NCI-H1092 (cell line): ENCODE measurements at places on chromosomes 12 and 14.

DNA sequence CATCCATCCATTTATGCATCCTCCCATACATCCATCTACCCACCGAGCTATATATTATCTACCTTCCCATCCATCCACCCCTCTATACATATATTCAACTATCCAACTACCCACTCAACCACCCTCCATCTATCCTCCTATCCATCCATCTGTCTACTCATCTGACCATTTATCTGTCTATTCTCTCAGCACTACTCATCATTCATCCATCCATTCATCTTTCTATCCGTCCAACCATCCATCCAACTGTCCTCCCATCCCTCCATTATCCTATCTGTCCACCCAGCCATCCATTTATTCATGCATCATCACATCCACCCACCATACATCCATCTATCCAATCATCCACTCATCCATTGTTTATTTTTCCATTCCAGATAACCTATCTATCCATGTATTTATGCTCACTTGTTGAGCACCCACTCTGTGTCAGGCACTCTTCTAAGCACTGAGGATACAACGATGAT is 11.5 kb downstream of the ASB2 start:
- DNase-seq = no peak

DNA sequence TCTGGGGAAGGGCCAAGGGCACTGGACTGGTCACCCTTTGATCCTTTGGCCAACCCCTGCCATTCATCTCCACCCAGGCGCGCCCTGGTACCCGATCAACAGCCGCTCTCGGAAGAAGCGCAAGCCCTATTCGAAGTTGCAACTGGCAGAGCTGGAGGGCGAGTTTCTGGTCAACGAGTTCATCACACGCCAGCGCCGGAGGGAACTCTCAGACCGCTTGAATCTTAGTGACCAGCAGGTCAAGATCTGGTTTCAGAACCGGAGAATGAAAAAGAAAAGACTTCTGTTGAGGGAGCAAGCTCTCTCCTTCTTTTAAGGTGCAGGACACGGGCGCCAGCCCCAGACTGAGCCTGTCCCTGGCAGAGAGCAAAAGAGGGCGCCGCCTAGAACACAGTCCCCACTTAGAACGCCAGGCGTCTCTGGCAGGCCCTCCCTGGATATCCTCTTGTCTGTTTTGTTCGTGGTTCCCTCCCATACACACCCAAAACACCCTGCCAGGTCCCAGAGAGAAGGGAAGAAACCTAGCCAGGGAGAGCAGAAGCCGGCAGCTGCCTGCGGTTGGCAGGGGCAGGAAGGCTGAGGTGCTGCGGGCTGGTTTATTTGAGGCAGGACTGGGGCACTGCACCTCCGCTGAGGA is 1.7 kb downstream of the HOXC12 start:
- DNase-seq = no peak

DNA sequence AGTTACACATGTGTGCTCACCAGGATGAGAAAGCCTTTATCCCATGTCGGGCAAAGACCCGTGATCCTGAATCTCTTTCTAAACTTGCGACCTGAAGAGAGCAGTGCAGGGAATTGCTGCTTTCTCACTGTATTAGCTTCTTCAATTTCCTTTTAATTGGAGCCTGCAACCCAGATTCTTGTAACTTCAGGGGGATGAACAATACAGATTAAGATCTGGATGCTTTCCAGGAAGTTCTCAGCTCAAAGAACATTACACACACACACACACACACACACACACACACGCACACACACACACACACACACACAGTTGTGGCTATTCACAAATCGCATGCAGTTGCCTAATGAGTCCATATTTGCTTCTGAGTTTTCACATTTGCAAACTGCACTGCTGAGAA is 268.3 kb downstream of the NPAS3 start:
- no peak for DNase-seq

DNA sequence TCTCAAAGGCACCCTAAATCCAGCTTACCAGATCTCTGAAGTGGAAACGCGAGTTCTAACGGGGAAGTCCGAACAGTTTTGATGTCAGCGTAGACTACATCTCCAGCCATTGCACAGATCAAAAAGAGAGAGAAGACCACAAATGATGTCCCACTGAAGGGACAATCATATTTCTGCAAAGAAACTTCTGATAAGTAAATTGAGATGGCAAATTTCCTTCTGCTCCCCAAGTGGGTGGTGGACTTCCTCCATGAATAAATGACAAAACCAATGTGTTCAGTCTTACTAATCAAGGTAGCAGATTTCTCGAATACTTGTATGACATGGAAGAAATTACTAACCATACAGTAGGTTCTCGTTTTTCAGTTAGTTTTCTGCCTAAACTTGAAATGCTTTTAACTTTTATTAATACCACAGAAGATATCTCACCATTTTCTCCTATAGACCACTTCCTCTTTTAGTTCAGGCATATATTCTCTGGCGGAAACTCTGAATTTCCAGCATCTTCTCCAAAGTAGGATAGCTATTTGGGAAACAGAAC is at the start of gene CLECL1:
CLECL1 (minus strand) TSS at position 177 of the 541 bp plus-strand sequence.
- no peak for DNase-seq

GRCh38 chr14:94748667-94749347 is 21.1 kb downstream of the GSC start:
- peak; percentile 22 for DNase-seq

- DNase-seq = no peak
Observed at GRCh38 chr12:114655934-114656749, 27.8 kb downstream of the TBX3 start.

DNA sequence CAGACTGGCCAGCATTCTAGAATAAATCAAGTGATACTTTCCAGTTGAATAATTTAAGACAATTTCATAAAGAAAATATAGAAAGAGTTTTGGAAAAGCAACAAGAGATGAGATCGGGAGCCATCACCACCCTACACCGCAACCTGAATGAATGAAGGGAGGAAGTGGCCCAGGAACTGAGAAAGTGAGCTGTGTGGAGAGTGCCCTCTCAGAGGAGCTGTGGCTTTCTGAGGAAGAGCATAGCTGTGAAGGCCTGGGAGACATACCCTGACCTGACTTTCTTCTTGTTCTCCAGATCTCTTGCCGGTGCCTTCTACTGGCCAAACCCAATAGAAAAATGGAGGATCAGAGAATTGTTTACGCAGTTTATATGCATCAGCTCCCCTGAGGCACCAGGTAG is 79.3 kb upstream of the TSPAN8 start:
- DNase-seq = no peak

GRCh38 chr12:96295532-96296160 is 101.5 kb downstream of the ELK3 start:
- DNase-seq = no peak

DNA sequence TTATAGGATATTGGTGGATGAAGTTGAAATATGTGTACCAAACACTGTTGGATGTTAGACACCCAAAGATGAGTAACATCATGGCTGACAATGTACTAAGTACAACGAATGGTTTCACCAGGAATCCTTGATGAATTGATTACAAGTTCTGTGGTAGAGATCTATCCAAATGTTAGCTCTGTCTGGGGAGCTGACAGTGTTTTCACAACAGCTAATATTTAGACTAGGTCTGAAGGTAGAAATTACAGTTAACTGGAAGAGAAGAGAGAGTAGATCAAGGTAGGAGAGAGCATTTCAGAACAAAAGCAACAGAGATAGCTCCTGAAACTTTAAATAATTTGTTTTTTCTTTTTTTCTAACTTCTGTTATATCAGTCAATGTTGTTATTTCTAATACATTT is 44.9 kb downstream of the DERA start:
- DNase-seq = no peak

DNA sequence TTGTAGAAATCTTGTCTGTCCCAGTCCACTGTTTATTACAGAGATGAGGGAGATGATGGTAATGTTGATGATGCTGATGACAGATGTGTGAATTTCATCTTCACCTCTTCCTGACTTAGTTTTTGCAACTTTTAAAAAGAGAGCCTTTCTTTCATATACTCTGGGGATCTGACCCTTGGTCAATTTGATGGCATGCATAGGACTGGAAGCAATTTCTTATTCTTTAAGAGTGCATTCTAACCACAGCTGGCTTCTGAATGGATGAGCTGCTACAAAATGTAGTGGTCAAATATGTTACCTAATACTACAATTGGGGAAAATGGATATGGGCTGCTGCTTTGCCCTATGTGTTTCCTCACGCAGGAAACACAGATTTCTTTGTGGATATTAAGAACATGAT is 80.8 kb downstream of the MYRFL start:
- DNase-seq = no peak

- DNase-seq = no peak
Observed at GRCh38 chr14:102760496-102761193, 16.6 kb upstream of the TRAF3 start.

- no peak for DNase-seq
Observed at GRCh38 chr14:105019861-105020814, 745 bp downstream of the CDCA4 start.

DNA sequence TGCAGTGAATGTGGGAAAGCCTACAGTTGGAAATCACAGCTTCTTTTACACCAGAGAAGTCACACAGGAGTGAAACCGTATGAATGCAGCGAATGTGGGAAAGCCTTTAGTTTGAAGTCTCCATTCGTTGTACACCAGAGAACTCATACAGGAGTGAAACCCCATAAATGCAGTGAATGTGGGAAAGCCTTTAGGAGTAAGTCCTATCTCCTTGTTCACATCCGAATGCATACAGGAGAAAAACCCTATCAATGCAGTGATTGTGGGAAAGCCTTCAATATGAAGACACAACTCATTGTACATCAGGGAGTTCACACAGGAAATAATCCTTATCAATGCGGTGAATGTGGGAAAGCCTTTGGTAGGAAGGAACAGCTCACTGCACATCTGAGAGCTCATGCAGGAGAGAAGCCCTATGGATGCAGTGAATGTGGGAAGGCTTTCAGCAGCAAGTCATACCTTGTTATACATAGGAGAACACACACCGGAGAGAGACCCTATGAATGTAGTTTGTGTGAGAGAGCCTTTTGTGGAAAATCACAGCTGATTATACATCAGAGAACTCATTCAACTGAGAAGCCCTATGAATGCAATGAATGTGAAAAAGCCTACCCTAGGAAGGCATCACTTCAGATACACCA is 24.6 kb downstream of the ZNF26 start:
- no peak for DNase-seq

DNA sequence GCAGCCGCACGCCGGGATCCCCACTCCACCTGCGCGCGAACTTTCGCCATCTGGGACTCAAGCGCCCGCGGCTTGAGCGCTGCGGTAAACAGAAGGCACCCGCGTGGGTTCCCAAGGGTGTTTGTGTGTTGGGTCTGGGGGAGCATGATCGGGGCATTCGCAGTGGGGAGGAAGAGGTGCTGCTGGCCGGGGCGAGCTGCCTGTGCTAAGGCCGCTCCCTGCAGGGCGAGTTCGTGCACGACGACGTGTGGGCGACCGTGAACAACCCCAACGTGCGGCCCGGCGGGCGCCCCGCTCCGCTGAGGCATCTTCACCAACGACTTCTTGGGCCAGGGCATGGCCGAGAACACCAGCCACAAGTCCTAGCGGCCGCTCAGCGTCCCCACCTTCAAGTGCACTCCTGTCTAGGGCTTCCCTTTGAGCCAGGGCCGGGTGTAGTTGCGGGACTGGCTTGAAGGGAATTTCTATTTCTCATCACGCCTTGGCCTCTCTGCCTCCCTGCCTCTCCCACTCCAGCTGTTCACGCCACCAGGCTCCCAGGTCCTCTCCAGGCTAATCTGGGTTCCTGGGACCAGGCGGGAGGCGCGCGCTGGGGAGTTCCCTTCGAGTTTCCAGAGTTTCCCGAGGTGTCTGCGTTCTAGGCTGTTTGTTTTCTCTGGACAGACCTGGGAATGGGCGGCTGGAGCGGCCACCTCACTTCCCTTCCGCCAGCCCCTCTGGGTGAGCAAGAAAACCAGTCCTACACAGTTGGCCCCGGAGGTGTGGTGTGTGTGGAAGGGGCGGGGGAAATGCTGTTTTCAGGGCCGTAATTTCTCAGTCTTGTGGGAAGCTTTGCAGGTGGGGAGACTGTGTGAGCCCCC is 417.8 kb upstream of the TMTC1 start:
- no peak for DNase-seq

GRCh38 chr12:129868575-129868974 is 35.2 kb downstream of the TMEM132D start:
- DNase-seq = no peak

- DNase-seq = no peak
Observed at GRCh38 chr14:98244966-98245569, 1026.9 kb downstream of the BCL11B start.

DNA sequence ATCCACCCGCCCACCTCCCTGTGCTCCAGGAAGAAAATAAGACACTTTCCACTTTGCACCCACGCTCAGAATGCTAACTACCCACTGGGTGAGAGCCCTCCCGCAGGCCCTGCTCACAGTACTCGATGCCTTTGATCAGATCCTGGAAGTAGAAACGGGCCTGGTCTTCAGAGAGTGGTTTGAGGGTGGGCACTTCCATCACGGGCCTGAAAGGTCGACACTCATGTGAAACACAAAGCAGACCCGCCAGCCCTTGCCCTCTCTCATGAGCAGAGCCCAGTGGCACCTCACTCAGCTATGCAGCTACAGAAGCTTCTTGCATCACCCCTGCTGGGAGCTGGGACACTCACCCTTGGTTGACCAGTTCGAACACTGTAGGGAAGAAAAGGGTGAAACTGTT is 41.1 kb downstream of the CAMKK2 start:
- DNase-seq = no peak
